ENCODE measurements at places on chromosomes 6 and 20.

DNA sequence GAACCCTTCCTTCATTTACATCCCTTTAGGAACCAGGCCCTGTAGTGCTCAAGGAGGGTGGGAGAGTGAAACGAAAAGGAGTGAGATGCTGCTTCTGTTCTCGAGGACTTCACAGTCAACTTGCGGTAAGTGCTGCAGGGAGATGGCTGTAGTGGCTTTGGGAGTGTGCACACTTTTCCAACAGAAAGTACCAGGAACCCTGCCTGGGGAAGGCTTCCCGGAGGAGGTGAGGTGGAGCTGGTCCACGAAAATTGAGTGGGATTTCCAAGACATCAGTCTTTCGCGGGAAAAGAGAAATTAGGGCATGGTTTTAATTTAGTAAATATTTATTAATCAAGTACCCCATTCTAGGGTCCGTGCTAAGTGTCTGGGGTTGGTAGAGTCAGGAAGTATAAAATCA lies 12.7 kb downstream of the TRIM31 start:
- DNase-seq, result no peak

DNA sequence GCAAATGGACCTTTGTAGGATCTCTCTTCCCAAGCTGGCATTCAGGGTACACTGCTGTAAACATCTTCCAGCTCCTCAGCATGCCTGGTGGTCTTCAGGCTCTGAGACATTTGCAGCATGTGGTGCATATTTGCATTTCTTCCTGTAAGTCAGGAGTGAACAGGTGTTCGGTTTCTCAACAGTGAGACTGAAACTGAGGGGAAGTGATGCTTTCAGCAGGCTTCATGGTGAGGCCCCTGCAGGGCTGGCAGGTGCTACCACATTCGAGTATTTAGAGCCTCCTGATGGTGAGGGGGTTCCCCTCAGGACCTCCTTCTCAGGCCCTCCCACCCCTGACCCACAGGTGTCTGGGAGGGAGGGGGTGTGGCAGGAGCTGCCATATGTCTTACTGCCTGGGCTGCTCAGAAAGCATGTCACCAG lies 15.1 kb downstream of the MYBL2 start:
- peak; percentile 39 for DNase-seq

GRCh38 chr20:1881240-1881835 lies 13.9 kb upstream of the SIRPA start:
- DNase-seq, result no peak

GRCh38 chr6:152874846-152875568 lies 107.8 kb downstream of the FBXO5 start:
- no peak for DNase-seq

DNA sequence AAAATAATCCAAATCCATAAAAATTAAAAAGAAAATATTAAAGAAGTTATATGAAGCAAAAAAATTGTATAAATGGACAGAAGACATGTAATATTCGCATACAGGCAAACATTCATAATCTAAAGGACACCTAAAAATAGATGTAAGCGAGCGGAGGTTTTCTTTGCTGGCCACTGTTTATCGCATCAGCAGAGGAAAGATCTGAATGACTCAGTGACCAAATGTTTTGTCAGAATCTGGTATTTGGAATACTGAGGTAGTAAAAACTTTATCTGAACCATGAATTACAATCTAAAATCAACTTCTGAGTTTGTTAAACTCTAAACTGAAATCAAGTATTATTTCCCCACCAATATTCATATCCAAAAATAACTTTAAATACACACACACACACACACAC lies 7.8 kb downstream of the TSPYL4 start:
- no peak for DNase-seq

GRCh38 chr6:47256361-47256760 lies 53.3 kb downstream of the TNFRSF21 start:
- DNase-seq, result no peak

DNA sequence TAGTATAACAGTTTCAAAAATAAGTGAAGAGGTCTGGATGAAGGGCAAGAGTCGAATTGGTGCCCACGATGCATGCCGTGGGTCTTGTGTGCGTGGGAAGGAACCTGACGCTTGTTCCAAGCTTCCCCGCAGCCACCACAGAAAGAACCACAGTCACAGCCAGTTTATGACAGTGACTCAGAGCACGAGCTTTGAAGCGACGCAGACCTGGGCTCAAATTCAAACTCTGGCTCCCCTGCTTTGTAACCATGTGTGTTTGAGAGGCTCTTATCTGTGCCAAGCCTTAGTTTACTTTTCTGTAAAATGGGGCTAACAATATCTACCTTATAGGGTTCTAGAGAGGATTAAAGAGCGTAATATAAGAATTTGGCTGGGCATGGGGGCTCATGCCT lies 65.5 kb downstream of the SYNJ2 start:
- DNase-seq, result no peak

Data from esophagus squamous epithelium (tissue), 5 donors.